GM23248 (cell line): ENCODE measurements at places on chromosomes 11 and 22. TPM values are rescaled to one million over a fixed set of nuclear protein-coding genes. Genes with fewer than 3 reads are reported as not detected.

GRCh38 chr11:131581046-131581445, 210.6 kb downstream of the NTM start:
- peak; percentile 68 for DNase-seq

- peak; percentile 88 for DNase-seq
Observed at GRCh38 chr11:124934862-124935547, 842 bp downstream of the HEPACAM start.

GRCh38 chr11:134070342-134070845, 1.5 kb downstream of the JAM3 start:
- DNase-seq = no peak

DNA sequence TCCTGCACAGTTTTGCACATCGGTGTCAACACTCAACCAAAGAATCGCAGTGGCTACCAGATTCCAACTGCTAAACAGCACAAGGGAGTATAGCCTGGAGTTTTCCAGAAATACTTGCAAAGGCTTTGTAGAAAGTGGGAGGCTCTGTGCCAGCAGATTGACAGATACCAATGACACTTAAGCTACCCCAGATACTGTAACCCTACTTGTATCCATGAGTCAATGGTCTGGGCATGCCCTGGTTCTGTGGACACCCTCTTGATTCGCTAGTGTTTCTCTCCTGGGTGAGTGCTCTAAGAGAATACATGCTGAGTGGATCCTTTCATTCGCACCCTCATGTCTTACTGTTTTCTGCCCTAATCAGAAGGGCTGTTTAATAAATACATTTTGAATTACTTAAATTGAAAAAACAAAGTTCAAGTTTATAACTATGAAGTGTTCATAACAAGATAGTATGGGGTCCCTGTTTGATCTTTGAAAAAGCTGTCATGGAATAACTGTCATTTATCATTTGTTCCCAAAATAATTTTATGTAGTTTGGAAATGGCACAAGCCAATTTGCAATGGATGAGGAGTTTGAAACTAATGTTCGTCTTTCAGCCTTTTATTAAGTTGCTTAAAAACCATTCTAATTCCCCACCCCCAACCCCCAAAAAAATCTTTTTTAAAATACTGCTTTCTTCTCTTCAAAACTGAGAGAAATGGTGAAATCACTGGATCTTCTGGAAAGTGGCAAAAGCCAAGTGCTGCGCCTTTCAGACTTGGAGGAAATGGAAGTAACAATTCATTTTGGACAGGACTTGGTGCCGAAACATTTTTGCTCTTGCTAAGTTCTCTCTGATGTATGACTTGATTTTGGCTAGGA, 600.5 kb upstream of the TENM4 start:
- no peak for DNase-seq

GRCh38 chr11:117186431-117186761, 7.9 kb downstream of the SIDT2 start:
- no peak for DNase-seq

DNA sequence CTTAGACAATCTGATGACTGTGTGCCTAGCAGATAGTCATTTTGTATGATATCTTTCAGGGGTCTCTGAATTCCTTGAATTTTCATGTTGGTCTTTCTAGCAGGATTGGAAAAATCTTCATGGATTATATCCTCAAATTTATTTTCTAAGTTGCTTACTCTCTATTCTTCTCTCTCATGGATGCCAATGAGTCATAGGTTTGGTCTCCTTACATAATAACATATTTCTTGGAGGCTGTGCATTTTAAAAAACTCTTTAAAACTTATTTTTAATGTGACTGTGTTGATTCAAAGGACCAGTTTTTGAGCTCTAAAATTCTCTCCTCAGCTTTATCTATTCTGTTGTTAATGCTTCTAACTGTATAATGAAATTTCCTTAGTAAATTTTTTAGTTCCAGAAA, 198.7 kb downstream of the AASDHPPT start:
- DNase-seq = peak; percentile 65

DNA sequence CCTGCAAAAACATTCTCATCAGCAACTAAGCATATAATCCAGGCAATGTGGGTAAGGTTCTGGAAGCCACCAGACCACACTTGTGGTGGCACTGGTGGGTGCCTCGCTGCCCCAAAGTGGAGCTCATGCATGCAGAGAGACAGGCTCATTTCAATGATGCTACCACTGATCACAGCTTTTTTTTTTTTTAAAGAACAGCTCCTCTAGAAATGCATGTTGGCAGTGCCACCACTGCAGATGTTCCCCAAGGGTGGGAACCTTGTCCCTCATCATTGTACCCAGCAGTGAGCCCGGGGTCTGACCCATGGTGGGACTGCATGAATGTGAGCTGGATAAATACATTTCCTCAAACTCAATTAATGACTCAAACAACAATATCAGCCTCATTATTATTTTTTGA, 31.1 kb upstream of the SERPIND1 start:
- DNase-seq = no peak

- no peak for DNase-seq
Observed at GRCh38 chr11:76773921-76774361, 9.2 kb upstream of the TSKU start.

- no peak for DNase-seq
Observed at GRCh38 chr22:38832005-38832978, 11.5 kb downstream of the NPTXR start.

GRCh38 chr11:68399916-68400315, 60.6 kb upstream of the PPP6R3 start:
- DNase-seq = no peak

- peak; percentile 89 for DNase-seq
Observed at GRCh38 chr11:56624661-56625110, 10.0 kb upstream of the OR5M1 start.

- DNase-seq = peak; percentile 85
Observed at GRCh38 chr11:120413480-120413879, 77.3 kb downstream of the ARHGEF12 start.

- peak; percentile 60 for DNase-seq
Observed at GRCh38 chr22:22086501-22087158, 104.0 kb upstream of the TOP3B start.

- DNase-seq = no peak
Observed at GRCh38 chr11:82901922-82902485, 468 bp downstream of the DDIAS start.

GRCh38 chr11:5339771-5340322, 3.5 kb downstream of the OR51B5 start:
- no peak for DNase-seq

DNA sequence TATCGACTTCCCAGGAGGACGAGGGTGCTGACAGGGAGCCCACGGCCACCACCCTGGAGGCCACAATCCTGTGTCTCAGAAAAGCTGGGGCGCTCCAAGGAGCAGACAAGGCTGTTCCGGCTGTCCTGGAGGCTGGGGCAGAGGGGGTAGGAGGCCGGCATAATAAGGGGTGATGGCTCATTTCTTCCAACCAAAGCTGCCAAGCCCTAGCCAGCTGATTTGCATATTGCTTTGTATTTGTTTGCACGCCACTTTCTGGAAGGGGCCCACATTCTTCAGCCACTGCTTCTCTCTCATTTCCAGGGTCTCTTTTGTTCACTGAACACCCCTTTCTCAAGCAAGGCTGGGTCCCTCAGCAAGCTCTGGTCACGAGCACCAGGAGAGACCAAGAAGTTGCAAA, 4.7 kb downstream of the PDE2A start:
- peak; percentile 20 for DNase-seq

- peak; percentile 83 for DNase-seq
Observed at GRCh38 chr11:70019576-70020011, 58.5 kb upstream of the ANO1 start.

- DNase-seq = no peak
Observed at GRCh38 chr11:47991266-47991830, 11.0 kb downstream of the PTPRJ start.

DNA sequence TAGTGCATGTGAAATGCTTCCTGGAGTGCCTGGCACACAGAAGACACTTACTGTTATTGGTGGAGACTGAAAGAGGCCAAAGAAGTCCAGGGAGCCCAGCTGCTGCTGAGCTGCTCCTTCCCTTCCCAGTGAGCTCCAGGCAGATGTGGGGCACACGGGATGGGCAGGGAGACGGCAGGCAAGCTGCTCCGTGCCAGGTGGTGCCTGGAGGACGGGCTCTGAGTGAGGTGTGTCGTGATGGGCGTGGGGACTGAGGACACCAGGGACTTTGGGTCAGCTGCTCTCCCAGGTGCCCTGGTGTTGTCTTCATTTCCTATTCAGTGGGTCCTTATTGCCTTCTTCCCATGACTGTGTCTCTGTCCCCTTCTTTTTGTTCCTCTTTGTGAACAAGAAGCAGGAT, 19.5 kb downstream of the TAB1 start:
- DNase-seq = no peak

- peak; percentile 86 for DNase-seq
Observed at GRCh38 chr11:130609121-130610035, 160.9 kb downstream of the ADAMTS15 start.

- DNase-seq = peak; percentile 98
Observed at GRCh38 chr11:36431429-36432092, 78.5 kb downstream of the TRAF6 start.

GRCh38 chr22:32211011-32211410, 6.1 kb upstream of the RFPL2 start:
- DNase-seq = no peak

GRCh38 chr22:46769191-46769675, 6.8 kb downstream of the TBC1D22A start:
- no peak for DNase-seq

DNA sequence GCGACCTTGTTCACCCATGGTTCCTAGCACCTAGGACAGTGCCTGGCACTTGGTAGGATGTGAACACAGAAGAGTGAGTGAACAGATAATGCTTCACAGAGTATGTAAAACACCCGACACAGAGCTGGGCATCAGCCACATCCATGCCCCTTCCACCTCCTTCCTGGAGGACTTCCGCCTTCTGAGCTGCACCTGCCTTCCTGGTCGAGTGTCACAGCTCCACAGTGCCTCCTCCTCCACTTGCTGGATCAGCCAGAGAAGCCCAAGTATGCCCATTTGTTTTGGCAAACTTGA, 20.1 kb downstream of the PRDM11 start:
- no peak for DNase-seq

GRCh38 chr11:69013009-69013951, at the start of gene MRGPRF:
Gene MRGPRF, minus strand, starts transcription at chr11:69013246. Its CDS starts 3,345 bp downstream, at chr11:69009901.
- peak; percentile 92 for DNase-seq

GRCh38 chr11:8503910-8504364, 90.1 kb downstream of the STK33 start:
- DNase-seq = no peak

- DNase-seq = no peak
Observed at GRCh38 chr11:133501643-133502539, 30.4 kb downstream of the OPCML start.

DNA sequence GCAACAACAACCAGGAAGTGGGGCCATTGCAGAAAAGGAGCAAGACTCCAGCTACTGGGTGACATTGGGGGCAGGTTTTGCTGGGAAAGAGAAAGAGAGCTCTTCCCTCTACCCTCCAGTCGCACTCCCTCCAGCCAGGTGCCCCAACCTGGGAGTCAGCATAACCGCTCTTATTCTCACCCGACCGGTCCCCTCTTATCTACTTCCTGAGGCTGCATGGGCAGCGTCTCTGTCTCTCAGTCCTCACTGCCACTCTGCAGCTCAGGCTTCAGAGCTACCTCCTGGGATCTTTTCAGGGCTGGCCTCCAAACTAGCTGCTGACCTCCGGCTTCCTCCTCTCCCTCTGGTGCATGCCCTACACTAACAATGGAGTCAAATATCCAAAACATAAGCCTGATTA, 5.1 kb downstream of the ZNF70 start:
- DNase-seq = no peak

GRCh38 chr11:86695373-86695772, 23.0 kb upstream of the ME3 start:
- no peak for DNase-seq

GRCh38 chr11:105907319-105907718, 114.7 kb downstream of the MSANTD4 start:
- DNase-seq = no peak

GRCh38 chr11:133024301-133024700, 508.0 kb downstream of the OPCML start:
- DNase-seq = no peak

- DNase-seq = no peak
Observed at GRCh38 chr11:12600829-12601228, 73.4 kb upstream of the TEAD1 start.

- no peak for DNase-seq
Observed at GRCh38 chr11:45476126-45476525, 189.3 kb downstream of the CHST1 start.

SLC29A2 gene
- not detected in 2 replicates for total RNA-seq

PKNOX2 gene
- 0.51 and 0.76 TPM in 2 replicates for total RNA-seq

KLHDC7B gene
- not detected in 2 replicates for total RNA-seq

DGCR6 gene
- 0.86 and 7.8 TPM in 2 replicates for total RNA-seq

DDI1 gene
- total RNA-seq = not detected in 2 replicates

MS4A6E gene
- not detected in 2 replicates for total RNA-seq

CRACR2B gene
- total RNA-seq = 0.38 and 2.3 TPM in 2 replicates

TIMM8B gene
- total RNA-seq = 27.1 and 33.8 TPM in 2 replicates

PACS1 gene
- total RNA-seq = 44.6 and 48.9 TPM in 2 replicates

LARGE2 gene
- total RNA-seq = not detected in 2 replicates

TCIRG1 gene
- 118 and 146 TPM in 2 replicates for total RNA-seq

PYGM gene
- total RNA-seq = not detected in 2 replicates
